ENCODE measurements at places on chromosomes 6 and 20.
A peak's percentile ranks its signal among the peaks of the same experiment; 100 is the strongest.

- no peak for DNase-seq
These were observed 80.3 kb upstream of the AFDN start for GRCh38 chr6:167746390-167746907.

DNA sequence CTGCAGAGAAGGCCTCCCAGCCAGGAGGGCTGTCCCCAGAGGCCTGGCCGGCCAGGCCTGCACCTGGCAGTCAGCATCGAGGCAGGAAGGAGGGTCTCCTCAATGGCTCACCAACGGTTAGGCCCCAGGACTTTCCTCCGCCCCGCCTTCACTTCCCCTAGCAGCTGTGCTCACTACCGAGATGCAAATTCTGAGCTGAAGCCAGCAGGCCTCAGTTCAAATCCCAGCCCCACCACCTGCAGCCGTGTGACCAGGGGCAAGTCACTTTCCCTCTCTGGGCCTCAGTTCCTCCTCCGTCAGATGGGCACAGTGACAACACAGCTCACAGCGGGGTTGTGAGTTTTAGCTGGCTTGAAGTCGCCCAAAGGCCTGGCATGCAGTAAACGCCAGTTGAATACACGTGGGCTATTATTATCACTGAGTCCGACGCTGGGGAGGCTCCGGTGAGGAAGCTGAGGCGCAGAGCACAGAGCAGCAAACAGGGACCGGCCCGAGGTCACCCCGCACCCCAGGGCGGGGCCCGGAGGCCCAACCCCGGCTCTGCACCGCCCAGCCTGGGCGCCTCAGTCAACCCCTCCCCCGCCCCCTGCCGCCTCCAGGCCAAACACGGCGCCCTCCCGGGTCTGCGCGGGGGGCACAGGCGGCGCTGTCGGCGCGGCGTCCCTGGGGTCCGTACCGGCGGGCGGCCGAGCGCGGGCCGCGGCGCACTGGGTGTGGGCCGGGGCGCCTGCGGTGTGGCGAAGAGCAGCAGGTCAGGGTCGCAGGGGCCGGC lies 671 bp downstream of the E2F1 start:
- DNase-seq = peak; percentile 87

- DNase-seq = no peak
These were observed 307.1 kb upstream of the FLRT3 start for GRCh38 chr20:14644306-14645097.

DNA sequence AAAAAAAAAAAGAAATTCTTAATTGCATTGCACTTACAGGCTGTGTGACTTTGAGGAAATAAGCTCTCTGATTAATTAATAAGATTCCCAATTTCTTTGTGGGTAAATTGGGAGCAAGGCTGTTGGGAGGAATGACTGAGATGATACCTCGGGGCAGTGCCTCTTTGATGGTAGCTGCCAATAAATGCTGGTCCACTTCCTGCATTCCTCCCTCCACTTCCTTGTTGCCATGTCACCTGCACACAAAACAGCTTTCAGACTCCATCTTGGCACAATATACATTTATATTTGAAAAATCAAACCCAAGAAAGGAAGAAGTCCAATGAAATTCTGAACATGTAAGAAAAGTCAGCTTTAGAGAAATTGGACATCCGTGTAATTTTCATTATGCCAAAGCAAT lies 45.1 kb downstream of the MTHFD1L start:
- no peak for DNase-seq

- no peak for DNase-seq
These were observed 40.9 kb downstream of the VSTM2L start for GRCh38 chr20:37943501-37944455.

- DNase-seq = no peak
These were observed 243.9 kb downstream of the PKHD1 start for GRCh38 chr6:51843456-51844056.

GRCh38 chr20:33839591-33839990 lies 28.4 kb downstream of the CHMP4B start:
- no peak for DNase-seq

GRCh38 chr6:33802186-33802958 lies 1.4 kb downstream of the MLN start:
- no peak for DNase-seq

DNA sequence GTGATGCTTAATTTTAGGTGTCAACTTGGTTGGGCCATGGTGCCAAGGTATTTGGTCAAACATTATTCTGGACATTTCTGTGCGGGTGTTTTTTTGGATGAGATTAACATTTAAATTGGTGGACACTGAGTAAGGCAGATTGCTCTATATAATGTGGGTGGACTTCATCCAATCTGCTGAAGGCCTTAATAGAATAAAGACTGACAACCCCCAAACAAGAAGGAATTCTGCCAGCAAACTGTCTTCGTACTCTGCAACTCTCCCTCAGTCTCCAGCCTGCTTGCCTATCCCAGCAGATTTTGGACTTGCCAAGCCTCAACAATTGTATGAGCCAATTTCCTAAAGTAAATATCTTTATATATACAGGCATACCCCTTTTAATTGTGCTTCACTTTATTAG lies 850.1 kb downstream of the TBC1D32 start:
- no peak for DNase-seq
